ENCODE measurements at places on chromosomes 11 and 22.

DNA sequence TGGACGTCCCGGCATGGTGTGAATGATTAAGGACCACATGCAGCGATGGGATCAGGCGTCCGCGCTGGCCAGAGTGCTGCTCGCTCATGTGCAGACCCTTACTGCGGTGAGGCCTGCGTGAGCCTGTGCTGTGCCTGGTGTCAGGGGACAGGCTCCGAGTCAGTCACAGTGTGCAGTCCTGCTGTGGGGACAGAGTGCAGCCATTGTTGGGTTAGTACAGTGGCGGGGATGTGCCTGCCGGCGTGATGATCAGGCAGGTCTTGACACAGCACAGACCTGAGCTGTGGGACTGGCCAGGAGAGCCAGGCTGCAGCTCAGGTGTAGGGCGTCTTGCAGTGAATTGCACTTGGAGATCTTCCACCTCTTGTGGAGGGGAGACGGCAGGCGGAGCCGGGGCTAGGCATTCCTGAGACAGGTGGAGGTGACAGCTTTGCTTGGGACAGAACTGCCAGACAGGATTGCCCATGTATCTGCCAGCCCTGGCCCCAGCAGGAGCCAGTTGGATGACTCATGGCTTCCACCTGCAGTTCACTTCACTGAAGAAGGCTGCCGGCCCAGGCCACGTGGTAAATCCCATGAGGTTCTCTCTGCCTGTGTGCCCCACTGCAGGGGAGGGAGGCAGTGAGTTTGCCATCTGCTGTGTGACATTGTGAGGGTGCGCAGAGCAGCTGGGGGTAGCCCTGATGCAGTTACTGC is 17.3 kb downstream of the TRMU start:
- no peak for DNase-seq

- DNase-seq: no peak
Measured at GRCh38 chr11:9078113-9079086, 13.0 kb downstream of the SCUBE2 start.

- DNase-seq: no peak
Measured at GRCh38 chr11:78694152-78694551, 119.5 kb upstream of the NARS2 start.

DNA sequence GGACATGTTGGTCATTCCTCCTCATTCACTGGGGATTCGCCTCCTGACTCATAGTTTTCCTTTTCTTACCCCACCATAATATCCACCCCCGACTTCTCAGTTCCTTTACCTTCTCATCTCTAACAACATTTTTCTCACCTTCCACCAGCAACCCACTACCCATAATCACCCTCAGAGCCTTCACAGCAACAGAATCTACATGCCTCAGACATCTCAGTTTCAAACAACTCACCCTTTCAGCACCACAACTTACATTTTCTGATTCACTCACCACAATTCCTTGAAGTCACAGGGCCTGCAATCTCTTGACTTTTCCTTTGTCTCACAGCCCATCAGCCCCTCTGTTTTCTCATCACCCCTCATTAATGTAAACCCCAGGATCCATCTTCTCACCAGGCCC is 2.3 kb upstream of the MTNR1B start:
- DNase-seq: no peak

DNA sequence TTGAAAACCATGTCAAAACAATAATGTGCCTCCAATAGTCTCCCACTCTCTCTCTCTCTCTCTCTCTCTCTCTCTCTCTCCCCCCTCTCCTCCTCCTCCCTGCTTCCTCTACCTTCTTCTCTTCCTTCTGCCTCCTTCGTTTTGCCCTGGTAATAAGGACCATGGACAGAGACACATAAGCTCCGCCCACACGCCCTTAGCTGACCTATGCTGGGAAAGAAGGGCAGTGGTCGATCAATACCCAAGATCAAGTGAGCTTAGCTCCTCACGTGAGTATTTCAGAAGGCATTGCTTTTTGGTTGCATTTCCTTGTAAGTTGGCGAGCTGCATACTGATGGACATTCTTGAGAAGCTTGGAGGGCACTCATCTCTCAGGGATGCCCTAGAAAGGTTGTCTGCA is 194.8 kb downstream of the MIAT start:
- DNase-seq: no peak

DNA sequence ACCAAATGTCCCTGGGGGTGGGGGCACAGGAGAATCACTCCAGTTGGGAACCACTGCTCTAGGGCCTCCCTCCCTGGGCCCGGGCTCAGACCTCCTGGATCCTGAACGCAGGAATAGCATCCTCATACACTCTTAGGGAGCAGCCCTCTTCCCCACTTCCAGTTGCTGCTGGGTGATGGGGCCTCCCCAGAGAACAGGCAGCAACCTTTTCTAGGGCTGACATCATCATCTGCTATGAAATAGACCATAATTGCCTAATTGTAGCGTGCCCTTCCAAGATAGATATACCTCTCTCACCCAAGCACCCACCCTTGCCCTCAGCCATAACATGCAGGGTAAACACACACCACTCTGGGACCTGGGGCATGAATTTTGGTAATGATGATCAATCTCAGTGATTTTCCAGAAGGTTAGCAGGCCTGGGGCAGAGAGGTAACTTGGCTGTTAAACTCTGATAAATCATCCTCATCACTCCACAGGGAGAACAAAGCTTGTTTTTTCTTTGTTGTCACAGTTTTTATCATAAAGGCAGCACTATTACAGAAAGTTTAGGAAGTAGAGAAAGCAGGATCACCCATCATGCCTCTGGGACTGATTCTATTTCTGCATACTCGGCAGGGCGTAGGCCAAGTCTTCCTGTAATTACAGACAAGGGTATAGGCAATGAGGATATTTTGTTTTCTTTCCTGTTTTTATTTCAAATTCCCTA is 88.3 kb upstream of the PRDM11 start:
- DNase-seq: no peak

DNA sequence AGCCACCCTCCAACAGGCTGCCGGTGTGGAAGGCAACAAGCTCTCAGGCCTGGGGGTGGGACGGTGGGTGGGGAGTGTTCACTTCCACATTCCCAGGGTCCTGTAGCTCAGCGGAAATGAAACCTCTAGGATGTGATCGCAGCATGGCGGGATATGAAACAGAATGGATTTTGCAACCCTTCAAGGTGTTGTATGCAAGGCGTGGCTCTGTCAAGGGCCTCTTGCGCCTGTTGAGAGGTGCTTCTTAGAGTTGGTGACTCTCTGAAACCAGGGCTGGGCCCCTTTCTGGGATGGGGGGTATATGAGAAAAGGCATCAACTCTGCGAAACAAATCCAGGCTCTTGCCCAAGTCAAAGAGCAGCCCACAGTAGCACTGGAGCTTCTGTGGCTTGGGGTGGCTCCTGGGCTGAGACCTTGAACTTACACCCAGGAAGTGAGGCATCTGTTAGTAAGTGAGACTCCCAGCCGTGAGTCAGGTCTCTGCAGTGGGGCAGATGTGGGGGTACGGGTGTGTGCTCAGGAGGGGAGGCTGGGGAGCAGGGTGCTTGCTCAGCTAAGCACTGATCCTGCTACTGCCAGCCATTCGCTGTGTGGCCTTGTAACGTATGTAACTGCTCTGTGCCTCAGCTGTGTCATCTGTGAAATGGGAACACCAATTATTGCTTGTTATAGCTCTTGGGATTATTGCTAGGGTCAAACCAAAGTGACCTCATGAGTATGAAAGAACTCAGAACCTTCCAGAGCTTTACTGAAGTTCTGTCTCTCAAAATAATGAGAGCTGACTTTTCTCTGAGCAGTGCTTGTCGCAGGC is 28.3 kb downstream of the NECTIN1 start:
- DNase-seq: no peak

DNA sequence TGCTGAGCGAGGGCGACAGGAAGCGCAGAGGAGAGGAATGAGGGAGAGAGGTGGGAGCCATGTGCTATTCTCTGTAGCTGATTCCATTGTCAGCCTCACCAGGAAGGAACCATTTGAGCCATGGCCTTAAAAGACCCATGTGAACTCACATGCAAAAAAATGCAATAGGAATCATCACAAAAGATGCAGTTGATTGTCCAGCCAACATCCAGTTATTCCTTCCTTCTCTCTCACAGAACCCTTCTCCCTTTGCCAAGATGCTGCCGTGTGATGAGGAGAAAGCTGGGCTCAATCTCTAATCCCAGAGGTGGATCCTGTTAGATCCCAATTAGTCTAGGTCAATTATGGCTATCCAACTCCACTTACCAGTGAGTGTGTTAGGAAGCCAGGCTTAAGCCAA is 58.2 kb upstream of the RRAS2 start:
- DNase-seq: no peak

DNA sequence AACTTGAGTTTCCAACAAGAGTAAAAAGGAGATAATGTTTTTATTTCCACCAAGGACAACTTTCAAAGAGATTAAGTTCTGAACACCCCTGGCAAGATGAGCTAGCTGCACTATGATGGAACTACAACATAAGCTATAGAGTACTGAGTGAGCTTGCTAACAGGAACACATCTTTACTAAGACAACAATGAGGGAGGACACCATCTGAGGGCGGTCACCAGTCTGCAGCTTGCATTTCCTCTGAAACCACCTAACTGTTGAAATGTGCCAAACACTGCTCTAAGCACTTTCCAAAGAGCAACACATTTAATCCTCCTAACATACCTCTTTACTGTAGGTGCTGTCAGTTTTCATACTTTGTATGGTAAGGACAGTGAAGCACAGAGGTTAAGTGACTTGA is 68.4 kb downstream of the TCF20 start:
- no peak for DNase-seq

DNA sequence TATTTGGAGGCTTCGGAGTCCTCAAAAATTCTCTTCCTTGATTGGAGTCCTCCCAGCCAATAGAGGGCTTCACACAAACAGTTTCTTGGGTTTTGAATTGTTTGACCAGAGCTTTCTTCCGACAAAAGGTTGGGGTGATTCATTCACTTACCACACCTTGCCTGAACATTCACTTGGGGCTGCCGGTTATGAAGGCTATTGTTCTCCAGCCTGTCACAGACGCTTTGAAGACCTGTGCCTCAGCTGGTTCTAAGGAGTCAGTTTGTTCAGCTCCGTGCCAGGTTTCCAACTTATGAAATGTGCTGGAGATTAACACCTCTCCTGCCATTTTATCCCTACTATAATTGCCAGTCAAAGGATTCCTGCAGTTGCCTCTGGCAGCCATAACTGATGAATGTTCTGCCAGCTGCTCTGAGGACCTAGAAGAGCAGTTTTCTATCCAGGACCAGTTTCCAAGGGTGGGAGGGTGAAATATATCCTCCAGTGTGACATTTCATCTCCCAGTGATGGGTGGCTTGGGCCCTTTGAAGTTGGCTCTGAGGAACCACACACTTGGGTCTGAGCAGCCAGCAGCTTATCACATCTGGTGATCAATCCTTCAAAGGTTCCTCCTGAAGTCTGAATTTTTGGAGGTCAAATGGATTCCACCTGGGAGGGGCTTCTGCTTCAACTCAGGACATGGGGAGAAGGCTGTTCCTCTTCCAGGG is 31.4 kb downstream of the LIMK2 start:
- DNase-seq: no peak

GRCh38 chr11:2899080-2899783 is 13.7 kb upstream of the CDKN1C start:
- no peak for DNase-seq

GRCh38 chr11:34356913-34357700 is 703 bp downstream of the ABTB2 start:
- DNase-seq: peak; percentile 26

DNA sequence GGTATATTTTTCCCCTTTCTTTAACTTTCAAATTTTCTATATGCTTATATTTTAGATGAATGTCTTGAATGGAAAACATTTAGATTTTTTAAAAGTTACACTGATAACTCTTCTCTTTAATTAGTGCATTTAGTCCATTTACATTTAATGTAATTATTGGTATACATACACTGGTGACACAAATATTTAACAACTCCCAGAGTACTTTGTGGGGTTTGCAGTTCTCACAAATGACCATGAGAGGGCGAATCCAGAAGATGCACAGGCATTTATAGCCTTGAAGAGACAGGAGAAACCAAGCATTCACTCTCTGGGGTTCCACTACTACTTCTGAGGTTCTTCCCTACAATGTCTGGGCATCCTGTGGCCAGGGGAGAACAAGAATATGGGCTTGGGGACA is 125.1 kb downstream of the TIMP3 start:
- no peak for DNase-seq

GRCh38 chr11:66604155-66604554 is 11.2 kb downstream of the CCS start:
- no peak for DNase-seq

DNA sequence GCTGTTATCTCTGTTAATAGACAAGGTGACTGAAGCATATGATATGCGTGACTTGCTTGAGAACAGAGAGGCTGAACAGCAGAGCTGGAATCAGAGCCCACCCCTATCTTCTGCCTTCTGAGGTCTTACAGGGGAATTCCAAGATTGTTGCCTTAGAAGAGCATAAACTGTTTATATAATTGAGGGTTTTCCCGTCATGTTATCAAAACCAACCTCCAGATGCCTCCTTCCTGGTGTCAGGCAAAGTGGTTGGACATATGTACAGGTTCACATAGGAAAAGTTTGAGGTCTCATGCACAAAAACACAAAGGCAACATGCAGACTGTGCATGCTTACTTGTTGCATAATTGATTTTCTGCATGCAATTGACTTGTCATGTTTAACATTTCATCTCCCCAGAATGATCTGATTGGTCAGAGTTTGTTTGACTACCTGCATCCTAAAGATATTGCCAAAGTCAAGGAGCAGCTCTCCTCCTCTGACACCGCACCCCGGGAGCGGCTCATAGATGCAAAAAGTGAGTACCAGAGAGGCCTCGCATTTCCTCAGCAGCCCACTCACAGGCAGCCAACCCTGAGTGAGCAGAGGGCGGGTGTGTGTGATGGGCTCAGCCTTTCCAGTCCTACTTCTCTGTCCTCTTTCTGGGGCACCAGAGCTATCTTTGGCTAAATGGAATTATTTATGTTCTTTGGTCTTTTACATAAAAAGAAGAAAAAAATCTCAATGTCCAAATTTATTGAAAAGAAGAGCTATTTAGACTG is 88.9 kb downstream of the BMAL1 start:
- DNase-seq: no peak

GRCh38 chr22:25673713-25674112 is 68.3 kb upstream of the MYO18B start:
- no peak for DNase-seq

- DNase-seq: no peak
Measured at GRCh38 chr11:85896876-85897275, 41.7 kb downstream of the CCDC83 start.

- DNase-seq: no peak
Measured at GRCh38 chr11:71490731-71491390, 36.2 kb upstream of the KRTAP5-7 start.

DNA sequence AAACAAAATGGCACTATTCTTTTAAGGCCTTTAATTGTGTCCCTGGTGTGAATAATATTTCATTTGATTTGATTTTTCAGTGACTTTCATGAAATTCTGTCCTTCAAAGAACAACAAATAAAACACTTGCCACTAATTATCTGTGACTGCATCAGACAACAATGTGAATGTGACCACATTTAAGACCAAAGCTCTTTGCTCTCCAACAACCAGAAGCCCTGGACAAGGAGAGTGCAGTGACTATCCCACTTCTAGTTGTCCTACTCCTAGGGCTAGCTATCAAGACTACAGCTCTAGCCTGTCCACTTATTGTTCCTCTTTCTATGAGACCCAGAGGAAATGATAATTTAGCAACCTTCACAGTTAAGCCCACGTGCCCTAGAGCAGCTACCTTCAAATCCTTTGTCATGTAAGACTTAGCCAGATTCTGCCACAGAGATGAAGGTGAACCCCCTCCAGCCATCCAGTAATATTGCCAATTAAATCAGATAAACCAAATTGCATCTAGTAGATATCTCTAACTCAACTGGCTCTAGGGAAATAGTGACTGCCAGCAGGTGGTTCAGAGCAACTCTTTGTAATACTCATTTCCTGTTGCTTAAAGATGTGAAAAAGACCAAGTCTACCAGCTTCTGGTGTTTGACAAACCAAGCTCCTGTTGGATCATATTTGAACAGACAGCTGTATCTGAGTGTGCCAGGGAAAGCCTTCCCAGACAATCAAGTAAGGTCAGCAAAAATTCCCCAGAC is 142.6 kb upstream of the BLID start:
- DNase-seq: no peak
